Stimulated activated CD4-positive, alpha-beta T cell treated with anti-CD3 and anti-CD28 coated beads, Interleukin-15, amount 100 ng/mL, for 1 hour (primary cell): ENCODE measurements at places on chromosomes 1 and 21.

DNA sequence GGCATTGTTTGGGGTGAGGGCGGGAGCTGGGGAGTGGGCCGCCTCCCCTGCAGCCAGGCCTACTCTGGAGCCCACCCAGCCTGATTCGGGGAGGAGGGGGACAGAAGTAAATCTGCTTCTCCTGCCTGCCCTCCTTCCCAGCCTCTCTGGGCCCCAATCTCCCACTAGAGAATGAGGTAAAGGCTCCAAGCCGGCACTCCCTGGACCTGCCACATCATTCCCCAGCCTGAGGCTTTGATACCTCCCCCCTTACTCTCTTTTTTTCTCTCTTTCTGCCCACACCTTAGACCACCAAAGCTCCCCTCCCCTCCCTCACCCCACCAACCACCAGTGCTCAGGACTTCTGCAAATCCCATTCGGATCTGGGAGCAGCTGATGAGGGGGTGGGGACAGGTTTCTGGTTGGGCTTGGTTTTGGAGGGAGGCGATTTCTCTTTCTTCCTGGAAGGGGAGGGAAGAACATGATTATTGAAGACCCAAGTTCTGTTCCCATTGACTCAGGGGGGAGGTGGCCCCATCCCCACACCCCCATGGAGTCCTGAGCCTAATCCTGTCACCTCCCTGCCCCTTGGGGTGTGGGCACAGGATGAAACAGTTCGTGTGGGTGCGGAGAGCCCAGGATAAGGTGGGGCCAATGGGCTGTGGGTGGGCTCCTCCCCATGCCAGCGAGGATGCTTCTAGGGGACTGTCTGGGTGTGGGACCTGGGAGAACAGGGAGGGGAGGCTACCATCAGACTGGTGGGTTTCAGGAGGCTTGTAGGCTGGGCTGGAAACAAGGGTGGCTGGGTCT lies 1.3 kb downstream of the MAP7D1 start:
- DNase-seq, result no peak

DNA sequence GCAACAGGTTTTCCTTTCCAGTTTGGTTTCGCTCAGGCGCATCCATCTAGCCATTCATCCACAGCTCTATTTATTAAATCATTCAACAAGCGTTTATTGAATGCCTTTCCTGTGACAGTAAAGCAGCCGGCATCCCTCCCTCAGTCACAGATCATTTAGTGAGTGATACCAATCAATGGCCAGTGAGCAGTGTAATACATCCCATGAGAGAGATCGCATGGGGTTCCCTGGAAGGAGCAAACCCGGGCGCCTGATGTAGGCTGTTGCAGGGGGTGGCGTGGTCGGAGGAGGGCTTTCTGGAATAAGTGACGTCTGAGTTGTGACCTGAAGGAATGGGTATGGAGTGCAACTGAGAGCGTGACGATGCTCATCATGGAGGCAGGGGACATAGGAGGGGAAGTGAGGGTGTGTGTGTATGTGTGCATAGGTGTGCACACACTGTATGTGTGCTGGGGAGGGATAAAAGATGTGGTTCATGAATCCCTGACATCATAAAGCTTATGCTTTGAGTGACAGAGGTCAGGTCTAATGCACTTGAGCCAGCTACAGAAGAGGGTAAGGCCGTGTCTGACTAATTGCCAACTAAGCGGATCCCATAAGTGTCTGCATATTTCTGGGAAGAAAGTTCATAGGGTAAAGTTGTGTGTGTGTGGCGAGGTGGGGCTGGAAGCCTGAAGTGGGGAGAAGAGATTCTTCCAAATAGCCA lies 6.6 kb downstream of the FCMR start:
- DNase-seq, result no peak

- DNase-seq, result no peak
These were observed 352.4 kb downstream of the PTBP2 start for GRCh38 chr1:97073936-97074335.

DNA sequence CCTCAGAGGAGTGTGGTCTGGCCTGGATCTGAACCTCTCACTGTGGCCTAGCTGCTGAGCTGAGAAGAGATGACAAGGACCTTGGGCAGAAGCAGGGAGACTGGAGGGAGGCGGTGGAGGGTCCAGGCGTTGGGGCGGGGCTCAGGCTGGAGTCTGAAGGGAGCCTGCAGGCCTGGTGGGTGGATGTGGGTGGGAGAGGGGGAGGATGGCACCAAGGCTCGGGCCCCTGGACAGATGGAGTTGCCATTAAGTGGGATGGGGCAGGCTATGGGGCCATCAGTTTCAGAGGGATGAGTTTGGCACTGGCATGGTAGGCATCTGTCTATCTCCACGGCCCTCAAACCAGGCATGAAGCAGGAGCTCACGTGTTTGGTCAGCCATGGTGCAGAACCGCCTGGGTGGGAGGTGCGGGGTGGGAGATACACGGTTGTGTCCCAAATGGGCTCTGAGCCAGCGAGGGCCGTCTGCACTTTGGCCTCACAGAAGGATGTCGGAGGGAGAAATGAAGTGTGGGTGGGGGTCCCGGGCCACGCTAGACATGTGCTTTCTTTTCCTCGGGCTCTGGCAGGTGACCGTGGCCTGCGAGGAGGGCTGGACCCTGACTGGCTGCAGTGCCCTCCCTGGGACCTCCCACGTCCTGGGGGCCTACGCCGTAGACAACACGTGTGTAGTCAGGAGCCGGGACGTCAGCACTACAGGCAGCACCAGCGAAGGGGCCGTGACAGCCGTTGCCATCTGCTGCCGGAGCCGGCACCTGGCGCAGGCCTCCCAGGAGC lies 23.6 kb downstream of the PCSK9 start:
- no peak for DNase-seq

DNA sequence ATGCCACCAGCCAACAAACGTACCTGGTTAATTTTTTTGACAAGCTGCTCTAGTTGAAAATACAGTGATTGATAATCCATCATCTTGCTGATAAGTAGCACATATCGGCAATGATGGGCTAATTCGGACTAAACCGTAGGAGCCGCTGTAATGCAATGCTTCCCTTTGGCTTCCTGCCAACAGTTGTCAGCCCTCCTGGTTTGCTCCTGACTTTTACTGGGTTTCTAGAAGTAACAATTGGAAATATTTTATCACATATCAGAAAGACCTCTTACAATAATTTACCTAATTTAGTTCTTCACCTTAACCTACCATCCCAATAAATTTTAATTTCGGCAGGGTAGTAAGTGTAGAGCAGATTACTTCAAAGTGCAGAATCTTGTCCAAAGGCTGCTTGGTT lies 148.5 kb downstream of the DHRS3 start:
- no peak for DNase-seq

- DNase-seq, result no peak
These were observed 12.0 kb upstream of the DUSP12 start for GRCh38 chr1:161737625-161738024.

GRCh38 chr21:30126576-30126975 lies 40.0 kb downstream of the CLDN17 start:
- DNase-seq, result no peak

- DNase-seq, result no peak
These were observed 1.5 kb upstream of the MCOLN3 start for GRCh38 chr1:85049735-85050166.

DNA sequence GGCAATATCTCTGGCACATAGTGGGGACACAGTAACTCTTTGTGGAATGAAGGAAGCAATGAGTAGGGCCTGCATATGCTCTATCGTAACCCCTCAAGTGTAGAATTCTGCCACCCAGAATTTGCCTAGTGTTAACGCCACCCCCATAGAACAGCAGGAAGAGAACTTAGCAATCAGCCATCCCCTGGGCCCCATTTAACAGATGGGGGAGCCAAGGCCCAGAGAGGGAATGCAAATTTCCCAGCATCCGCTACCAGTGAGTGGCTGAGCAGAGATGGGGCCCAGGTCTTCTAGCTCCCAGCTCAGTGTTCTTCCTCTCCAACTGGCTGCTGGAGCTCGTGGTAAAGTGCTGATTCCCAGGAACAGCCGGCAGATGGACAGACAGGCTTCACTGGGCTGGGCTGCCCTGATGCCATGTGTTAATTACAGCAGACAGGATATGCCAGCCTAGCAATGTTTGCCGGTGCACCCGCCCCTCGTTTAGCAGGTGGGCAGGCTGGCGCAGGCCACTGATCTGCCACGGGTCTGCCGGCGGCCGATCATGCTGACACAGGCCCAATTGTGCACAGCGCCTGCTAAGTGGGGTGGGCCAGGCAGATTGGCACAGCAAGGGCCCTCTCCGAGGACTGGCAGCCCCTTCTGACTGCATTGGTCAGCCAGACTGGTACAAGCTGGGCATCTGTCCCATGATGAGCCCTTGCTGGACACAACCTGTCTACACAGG lies 171.9 kb downstream of the IGSF21 start:
- DNase-seq, result no peak

- no peak for DNase-seq
These were observed 3.6 kb downstream of the KRTAP21-3 start for GRCh38 chr21:30714946-30715345.

- DNase-seq, result no peak
These were observed 30.2 kb downstream of the TMPRSS2 start for GRCh38 chr21:41477641-41478318.

DNA sequence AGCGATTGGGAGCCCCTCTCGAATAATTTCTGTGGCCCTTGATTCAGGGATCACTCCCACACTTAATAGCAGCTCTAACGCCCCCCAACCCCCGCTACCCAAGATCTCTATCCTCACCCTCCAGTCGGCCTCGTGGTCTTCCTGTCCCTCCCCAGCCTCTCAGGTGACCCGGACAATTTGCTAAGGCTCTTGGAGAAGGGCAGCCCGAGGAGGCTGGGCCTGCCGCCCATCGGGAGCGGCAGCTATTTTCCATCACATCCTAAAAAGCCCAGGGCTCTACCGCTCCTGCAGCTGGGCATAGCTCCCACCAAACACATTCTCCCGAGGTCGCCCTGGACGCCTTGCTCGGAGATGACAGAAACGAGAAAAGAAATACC lies 12.0 kb upstream of the PHLDA3 start:
- DNase-seq, result no peak

DNA sequence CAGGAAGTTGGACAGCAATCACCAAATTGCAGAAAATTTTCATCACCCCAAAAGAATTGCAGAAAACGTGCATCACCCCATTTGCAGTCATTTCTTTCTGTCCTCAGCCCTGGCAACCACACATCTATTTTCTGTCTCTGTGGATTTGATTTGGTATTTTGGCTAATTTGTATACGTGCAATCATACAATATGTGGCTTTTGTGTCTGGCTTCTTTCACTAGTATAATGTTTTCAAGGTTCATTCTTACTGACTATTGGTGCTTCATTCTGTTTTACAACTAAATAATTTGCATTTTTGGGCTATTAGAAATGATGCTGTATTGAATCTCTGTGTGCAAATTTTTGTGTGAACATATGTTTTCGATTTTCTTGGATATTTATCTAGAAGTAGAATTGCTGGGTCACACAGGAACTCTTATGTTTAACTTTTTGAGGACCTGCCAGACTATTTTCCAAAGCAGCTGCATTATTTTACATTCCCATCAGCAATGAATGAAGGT lies 24.8 kb upstream of the PRDM2 start:
- DNase-seq, result no peak

- no peak for DNase-seq
These were observed 779 bp downstream of the SLC44A3 start for GRCh38 chr1:94820936-94821335.

DNA sequence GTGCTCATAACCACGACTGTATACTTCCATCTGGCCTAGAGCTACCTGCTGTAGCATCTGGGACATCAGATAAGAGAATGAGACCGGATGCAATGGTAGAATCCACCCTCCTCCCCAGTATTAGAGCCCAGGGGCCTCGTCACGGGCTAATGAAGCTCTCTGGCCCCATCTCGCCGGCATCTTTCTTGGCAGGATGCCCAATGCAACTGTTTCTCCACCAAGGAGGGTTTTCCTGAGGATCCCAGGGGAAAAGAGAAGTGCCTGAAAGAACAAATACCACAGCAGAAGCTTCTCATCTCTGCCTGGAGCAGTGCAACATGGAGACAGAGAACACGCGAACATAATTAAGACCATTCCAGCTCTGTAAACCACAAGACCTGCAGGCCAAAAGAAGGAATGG lies 80.0 kb downstream of the VWA5B1 start:
- DNase-seq, result no peak

GRCh38 chr1:151610142-151610541 lies 1.7 kb upstream of the SNX27 start:
- DNase-seq, result no peak

GRCh38 chr1:239417986-239418640 lies 31.7 kb downstream of the CHRM3 start:
- no peak for DNase-seq

DNA sequence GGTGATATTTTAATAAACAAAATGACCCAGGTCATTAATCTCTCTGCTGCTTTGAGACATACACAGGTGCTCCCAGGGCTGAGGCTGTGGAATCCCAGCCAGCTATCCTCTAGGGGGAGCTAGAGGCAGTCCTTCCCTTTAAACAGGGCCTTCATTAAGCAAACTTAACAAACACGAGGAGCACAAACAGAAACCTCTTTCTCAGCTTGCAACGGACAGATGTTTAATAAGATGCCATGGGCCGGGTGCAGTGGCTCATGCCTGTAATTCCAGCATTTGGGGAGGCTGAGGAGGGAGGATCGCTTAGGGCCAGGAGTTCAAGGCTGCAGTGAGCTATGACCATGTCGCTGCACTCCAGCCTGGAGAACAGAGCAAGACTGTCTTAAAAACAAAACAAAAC lies 106.7 kb downstream of the HIVEP3 start:
- DNase-seq, result peak; percentile 13

DNA sequence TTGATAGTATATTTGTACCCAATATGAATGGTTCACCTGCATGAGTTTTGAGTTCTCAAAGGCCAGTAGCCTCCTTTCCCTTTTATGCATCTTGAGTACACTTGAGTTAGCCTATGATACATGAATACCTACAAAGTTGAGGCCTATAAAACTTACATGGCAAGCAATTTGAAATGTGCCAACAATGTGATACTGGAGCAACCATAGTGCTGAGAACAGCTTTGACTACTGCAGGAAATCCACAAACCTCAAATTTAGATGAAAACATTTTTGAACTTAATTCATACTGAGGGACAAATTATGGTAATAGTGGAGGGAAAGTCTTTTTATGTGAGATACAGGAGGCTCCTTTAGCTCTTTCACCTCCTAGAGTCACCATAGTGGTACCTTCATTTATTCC lies 37.4 kb downstream of the LEPR start:
- no peak for DNase-seq

- DNase-seq, result no peak
These were observed 9.7 kb downstream of the TLCD4 start for GRCh38 chr1:95126846-95127245.

DNA sequence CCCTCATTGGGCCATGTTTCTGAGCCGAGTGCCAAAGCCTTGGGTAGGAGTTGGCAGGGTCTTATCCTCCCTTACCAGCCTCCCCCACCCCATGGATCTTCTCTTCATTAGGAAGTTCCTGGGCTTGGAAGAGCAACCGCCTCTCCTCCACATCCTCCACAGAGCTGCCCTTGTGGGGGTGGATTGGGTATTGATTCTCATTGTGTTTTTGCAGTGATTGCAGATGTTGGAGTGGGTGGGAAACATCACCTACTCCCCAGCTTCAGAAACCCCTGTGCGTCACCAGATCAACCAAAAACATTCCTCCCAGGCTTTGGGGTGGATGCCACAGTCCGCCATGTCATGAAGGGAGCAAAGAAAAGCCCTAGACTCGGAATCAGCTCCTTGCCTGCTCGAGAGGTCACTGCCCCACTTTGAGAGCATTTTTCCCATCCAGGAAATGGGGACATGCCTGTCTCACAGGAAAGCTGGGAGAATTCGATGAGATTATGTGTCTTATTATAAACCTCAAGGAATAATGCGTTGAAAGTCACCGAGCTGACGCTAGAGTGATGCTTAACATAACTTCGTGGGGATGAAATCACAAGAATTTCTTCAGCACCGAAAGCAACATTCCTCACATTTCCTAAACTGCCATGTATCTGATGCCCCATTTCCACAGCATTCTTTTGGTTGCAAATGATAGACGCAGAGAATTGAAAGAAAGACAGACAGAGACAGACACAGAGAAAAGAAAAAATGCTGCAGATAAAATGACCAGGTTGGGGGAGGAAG lies 44.7 kb upstream of the ZBTB40 start:
- DNase-seq, result no peak
